ENCODE measurements at places on chromosomes 3 and 15.

GRCh38 chr15:68379759-68380290, 52.1 kb downstream of the ITGA11 start:
- DNase-seq: no peak

- DNase-seq: no peak
Observed at GRCh38 chr3:8984526-8984925, 21.3 kb upstream of the RAD18 start.

DNA sequence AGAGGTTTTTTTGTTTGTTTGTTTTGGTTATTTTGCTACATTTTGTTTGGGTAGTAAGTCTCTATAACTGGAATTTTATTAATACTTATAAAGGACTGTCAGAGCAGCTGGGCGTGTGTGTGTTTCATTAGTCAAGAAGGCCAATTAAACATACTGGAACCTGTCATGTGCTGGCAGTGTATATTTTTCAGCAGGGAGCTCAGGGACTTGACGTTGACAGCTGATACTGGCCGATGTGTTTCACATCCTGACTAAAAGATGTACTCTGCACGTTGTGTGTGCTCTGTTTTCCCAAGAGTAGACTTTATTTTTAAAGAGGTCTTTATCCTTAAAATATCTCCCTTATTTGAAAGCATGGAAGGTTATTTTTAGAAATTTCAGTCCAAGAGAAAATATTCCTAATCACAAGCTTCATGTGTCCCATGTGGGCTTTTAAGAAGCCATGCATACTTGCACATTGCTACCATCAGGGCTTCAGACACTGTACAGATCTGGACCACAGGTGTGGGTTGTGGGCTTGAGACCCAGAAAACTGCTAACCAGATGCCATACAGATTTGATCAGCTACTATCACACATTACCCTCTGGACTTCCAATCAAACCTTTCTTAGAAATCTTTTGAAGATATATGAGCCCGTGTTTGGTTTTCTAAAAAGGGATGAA, 135.9 kb downstream of the FEZF2 start:
- no peak for DNase-seq

GRCh38 chr3:134082582-134082981, 52.9 kb upstream of the SLCO2A1 start:
- no peak for DNase-seq

GRCh38 chr3:97991293-97991682, 19.1 kb upstream of the RIOX2 start:
- DNase-seq: no peak

GRCh38 chr3:43296565-43296964, 10.2 kb downstream of the SNRK start:
- no peak for DNase-seq

GRCh38 chr15:69290346-69291164, 8.2 kb upstream of the PAQR5 start:
- no peak for DNase-seq

DNA sequence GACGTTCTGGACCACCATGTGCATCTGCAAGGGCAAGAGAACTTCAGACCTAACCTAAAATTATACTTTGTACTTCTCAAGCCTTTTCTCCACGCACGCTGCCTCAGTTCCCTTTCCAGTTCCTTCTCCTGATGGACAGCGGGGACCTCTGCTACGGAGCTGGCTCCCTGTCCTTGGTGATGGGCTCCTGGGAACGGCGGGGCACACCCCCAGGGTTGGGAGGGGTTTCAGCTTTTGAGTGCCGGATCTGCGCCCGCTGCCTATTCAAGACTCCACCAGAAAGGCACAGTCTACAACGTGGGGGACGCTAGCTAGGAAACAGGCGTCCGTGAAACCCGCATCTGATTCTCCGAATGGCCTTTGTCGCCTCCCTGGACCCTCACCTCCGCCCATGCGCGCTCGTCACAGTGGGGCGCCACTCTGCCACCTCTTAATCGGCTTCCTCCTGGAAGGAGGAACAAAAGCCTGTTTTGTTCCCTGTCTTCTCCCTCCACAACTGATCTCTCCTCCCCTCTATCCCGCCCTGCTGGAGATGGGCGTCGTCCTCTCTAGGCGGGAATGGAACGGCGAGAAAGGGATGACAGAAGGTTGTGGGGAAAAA, 2.2 kb downstream of the GPR149 start:
- no peak for DNase-seq

GRCh38 chr3:172102883-172103310, 63.5 kb downstream of the FNDC3B start:
- no peak for DNase-seq

DNA sequence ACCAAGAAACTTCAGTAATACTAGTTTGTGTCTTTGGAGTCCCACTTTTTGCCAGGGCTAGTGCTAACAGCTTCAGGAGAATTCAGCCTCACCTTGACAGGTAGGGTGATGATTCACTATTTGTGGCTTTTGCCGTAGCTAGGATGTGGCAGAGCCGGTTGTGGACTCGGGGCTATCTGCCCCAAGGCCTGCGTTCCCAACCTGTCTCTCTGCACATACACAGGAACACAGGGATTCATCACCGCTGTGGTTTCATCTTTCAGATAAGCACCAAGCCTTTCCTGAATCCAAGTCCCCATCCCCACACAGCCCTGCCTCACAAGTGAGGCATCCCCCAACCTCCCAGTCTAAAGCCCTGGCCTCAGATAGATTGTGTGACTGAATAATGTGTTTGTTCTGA, 45.2 kb upstream of the POLG start:
- no peak for DNase-seq

GRCh38 chr15:57319226-57319918, 56.9 kb upstream of the CGNL1 start:
- DNase-seq: no peak

GRCh38 chr15:101614761-101615160, 37.4 kb downstream of the TM2D3 start:
- DNase-seq: no peak

DNA sequence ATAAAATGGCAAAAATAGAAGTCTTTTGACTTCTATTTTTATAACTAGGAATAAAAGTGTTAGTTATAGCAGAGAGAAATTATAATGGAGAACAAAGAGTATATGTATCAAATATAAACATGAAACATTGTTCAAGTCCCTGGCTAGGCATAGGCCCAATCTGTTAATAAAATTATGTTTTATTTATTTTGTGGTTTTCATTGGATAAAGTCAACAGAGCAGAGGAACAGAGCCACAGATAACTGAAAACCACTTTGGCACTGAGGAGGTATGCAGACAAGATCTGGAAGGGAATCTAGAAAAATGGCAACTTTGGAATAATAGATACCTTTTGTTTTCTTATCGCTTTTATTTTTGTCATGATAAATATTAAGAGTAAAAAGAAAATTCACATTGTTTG, 50.4 kb upstream of the ICE2 start:
- no peak for DNase-seq

- DNase-seq: no peak
Observed at GRCh38 chr3:55546866-55547669, 60.0 kb upstream of the WNT5A start.

Data from NCI-H1436 treated with DMSO at 0.1 percent for 48 hours (cell line).